ENCODE measurements at places on chromosomes 13 and 19.

DNA sequence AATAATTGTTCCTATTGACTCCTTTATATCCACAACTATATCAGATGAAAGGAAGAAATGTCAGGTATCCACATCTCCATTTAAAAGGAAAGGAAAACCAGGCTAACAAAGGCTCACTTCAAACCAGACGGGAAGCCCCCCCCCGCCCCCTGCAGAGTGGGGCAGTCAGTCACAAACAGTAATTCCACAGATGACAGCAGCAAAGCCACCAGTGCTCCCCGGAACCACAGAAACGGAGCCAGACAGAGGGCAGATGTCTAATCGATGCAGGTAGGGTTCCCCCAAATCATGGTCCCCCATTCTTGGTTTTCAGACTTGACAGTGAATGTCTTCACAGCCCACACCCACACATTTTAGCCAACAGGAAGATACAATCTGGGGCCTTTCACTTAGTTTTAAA is 100.8 kb downstream of the STK24 start:
- DNase-seq = no peak

DNA sequence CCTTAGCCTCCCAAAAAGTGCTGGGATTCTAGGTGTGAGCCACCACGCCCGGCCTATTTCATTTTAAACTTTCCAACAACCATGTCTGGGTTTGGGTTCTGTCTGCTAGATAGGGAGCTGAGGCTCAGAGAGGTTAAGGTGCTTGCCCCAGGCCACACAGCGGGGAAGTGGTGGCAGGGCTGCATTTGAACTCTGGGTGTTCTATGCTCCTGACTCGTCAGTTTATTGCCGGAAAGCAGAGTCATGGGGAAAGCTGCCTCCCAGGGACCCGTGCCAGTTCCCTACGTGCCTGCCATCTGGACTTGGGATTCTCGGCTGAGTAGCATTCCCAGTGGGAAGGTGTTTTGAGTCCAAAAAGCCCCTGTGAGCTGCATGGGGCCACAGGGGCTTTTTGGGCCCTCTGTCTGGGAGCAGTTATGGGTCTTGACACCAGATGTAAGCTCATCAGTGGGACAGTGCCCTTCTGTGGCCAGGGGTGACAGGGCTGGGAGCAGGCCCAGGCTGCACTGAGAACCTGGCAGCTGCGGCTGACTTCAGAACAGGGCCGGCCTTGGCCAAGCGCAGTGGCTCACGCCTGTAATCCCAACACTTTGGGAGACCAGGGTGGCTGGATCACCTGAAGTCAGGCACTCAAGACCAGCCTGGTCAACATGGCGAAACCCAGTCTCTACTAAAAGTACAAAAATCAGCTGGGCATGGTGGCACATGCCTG is 10.9 kb downstream of the RFX1 start:
- peak; percentile 77 for DNase-seq

DNA sequence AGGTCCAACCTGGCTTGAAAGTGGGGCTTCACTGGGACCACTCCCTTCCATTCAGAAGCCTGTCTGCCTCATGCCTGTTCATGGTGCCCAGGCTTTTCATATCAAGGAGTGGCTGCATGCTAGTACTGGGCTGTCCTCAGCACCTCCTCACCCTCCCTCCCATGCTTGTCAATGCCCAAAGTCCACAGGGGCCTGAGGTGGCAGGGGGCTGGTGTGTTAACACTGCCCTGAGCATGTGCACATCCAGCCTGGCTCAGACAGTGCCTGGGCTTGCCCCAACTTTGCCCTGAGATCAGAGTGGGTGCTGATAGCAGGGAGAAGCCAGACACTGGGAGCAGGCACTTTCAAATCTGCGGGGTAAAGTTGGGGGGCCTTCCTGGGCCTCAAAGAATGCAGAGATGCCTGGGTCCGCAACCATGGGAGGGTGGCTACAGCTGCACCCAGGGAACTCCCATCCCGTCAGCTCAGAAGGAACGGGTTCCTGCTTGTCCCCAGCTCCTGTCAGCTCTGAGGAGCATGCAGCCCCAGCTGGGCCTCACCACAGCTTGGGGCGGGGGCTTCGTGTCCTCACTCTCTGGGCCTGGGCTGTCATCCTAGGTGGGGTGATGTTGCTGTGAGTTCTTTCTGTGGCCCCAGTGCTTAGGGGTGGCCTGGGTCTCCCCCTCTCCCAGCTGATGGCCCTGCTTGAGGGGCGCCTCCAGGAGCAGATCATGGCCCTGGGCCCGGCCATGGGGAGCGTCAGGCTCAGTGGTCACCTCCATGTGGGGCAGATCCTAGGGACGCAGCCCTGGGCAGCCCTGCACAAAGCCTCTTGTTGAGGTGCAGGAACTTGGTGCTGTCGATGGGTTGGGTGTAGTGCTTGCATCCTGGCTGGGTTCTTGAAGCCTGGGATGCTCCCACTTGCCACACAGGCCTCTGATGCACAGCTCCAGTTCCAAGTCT is 830.6 kb upstream of the SLITRK5 start:
- DNase-seq = no peak

GRCh38 chr19:12364391-12365235 is 870 bp downstream of the ZNF442 start:
- DNase-seq = no peak

DNA sequence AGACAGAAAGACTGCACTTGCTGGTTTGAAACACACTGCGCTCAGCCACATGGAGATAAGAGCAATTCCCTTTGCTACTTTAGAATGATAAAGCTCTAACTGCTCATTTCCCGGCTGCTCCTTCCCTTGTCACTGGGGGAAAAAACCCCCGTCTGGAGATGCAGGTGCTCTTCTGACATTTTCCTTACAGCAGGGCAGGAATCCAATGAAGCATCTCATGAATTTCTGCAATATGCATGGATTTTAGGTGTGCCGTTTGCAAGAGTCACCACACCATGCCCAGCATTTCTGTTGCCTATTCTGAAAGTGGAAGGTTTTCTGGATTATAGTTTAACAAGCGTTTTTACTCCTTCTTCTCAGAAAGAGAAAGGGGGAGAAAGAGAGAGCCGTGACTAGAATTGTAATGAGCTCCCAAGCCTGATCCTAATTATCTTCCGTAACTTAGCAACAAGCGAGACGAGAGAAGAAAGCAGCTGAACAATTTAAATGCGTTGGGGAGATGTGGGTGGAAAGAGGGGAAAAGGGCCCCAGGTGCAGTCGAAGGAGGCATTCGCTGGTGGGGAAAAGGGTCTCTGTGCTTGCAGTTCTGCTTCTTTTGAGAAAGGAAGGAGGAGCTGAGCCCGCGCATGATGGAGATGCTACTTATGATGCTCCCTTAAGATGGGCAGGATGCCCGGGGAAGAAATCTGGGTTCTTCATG is 76.6 kb upstream of the SPATA13 start:
- no peak for DNase-seq

DNA sequence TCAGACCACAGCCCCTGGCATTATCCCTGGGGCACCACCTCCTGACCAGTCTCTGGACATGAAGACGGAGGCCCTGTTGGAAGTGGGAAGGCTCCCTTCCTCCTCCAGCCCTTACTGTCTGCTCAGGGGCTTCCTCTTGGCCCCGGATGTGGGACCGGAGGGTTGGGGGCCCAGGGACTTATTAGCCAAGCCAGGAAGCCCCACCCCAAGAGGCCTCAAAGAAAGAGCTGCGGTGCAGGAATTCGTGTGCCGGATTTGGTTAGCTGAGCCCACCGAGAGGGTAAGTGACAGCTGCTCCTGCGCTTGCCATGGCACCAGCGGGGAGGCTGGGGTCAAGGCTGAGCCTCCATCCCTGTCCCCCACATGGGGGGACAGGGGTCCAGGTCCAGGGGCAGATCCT is at the start of gene RETN:
RETN (plus strand) TSS at position 208 of the 400 bp plus-strand sequence. CDS start 278 bp downstream, outside the sequence.
- DNase-seq = no peak

DNA sequence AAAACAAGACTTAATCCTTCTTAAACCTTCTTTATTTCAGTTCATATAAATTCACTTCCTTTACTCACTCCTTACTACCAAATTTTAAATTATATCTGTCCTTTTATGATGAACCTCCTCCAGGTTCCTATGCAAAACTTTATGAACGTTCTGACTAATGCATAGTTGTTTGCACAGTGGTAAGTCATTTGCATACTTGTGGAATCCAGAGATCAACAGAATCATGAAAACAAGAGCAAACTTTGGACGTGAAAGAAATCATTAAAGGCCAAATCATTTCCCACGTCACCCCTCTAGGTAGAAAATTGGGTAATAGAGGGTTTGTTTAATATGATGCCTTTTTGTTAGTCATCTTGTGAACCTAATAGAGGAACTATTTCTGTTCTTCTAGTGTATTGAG is 32.3 kb upstream of the MYCBP2 start:
- no peak for DNase-seq

DNA sequence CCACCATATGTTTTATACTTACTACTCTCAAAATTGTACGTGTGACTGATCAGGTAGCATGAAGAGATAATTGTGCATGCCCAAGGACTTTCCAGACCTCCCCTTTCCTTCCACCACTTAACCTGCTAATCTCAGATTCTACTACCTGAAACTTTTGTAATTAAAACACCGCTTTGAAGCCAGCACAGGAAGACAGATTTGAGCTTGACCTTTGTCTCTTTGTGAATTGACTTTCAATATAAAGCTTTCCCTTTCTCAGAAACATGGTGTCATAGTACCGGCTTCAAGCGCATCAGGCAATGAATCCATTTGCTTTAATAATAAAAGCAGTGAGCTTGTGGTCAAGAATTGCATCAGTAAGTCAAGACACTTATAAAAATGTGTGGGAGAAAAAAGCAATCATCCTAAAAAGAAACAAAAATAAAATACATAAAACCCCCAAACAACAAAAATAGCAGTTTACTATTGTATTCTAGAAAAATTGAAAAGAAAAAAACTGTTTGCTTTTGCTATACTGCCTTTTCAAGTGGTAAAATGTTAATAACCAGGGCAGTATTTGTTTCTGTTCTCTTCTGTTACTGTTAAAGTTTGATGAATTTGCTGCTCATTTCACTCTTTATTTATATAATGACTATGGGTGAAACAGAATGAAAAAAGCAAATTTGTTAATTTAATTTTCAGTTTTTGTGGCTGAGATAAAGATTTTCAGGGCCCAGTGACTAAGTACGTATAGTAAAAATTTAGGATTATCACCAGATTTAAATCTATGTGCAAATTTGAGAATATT is 2075.3 kb downstream of the PCDH9 start:
- DNase-seq = no peak

GRCh38 chr19:56664511-56664910 is 7.0 kb downstream of the ZNF835 start:
- DNase-seq = no peak

- DNase-seq = no peak
These were observed 13.6 kb downstream of the ARHGAP45 start for GRCh38 chr19:1080360-1081161.

- no peak for DNase-seq
These were observed 18.9 kb upstream of the SLC39A3 start for GRCh38 chr19:2758601-2759313.

Measured in cerebellar nuclear complex (tissue), 1 donor.